Stomach (tissue), 19 donors: ENCODE measurements at places on chromosomes 13 and 19. TPM values are rescaled to one million over a fixed set of nuclear protein-coding genes. Genes with fewer than 3 reads are reported as not detected.

ANGPTL8 gene
- total RNA-seq = not detected

- no peak overlapping the region for H3K4me3 ChIP-seq
- peaks cover 5% of the 10 kb centered on the region for H3K36me3 ChIP-seq
- H3K4me1 ChIP-seq = peaks cover 47% of the 10 kb centered on the region
- no peaks in the 10 kb centered on the region for H3K27me3 ChIP-seq
- no peak overlapping the region for H3K27ac ChIP-seq
These were observed 50.4 kb downstream of the MBNL2 start for GRCh38 chr13:97272526-97272925.

ZNF829 gene
- total RNA-seq = 0.58 TPM

LRRC25 gene
- not detected for total RNA-seq

DPP9 gene
- total RNA-seq = 24.6 TPM

DNA sequence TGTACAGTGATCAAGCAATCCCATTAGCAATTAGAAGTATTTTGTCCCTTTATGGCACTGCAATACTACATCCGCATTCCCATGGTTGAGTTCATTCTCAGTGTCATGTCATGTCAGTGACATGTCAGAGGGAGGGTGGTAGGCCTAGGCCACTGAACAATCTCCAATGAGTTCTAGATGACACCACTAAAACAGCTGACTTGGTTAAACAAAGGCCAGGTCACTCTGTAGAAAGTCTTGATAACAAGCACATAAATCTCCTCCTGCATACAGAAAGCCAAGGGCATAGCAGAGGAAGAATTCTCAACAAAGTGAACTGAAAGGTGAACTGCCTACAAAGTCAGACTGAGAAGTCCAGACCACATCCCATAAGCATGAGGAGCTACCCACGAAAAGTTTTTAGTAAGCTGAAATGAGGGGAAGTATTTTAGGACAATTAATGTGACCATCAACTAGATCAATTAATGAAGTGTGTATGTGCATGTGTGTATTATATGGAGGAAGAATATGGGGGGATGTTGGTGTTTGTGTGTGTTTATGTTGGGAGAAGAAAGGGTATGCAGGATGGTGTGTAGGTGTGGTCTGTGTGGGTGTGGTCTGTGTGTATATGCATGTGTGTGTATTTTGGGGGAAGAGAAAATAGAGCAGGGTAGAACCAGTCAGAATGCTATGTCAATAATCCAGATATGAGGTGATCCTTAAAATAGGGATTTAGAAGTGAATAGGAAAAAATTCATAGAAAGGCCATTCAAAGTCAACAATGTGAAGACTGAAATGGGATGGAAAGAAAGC lies 67.7 kb downstream of the TBC1D4 start:
- H3K27ac ChIP-seq = no peak overlapping the region
- H3K4me1 ChIP-seq = peaks cover 21% of the 10 kb centered on the region
- no peaks in the 10 kb centered on the region for H3K27me3 ChIP-seq
- no peaks in the 10 kb centered on the region for H3K36me3 ChIP-seq

- no peaks in the 10 kb centered on the region for H3K36me3 ChIP-seq
- no peak overlapping the region for H3K4me3 ChIP-seq
- H3K27ac ChIP-seq = no peak overlapping the region
- no peaks in the 10 kb centered on the region for H3K4me1 ChIP-seq
These were observed 483.6 kb downstream of the PCDH20 start for GRCh38 chr13:60931858-60932546.

DNA sequence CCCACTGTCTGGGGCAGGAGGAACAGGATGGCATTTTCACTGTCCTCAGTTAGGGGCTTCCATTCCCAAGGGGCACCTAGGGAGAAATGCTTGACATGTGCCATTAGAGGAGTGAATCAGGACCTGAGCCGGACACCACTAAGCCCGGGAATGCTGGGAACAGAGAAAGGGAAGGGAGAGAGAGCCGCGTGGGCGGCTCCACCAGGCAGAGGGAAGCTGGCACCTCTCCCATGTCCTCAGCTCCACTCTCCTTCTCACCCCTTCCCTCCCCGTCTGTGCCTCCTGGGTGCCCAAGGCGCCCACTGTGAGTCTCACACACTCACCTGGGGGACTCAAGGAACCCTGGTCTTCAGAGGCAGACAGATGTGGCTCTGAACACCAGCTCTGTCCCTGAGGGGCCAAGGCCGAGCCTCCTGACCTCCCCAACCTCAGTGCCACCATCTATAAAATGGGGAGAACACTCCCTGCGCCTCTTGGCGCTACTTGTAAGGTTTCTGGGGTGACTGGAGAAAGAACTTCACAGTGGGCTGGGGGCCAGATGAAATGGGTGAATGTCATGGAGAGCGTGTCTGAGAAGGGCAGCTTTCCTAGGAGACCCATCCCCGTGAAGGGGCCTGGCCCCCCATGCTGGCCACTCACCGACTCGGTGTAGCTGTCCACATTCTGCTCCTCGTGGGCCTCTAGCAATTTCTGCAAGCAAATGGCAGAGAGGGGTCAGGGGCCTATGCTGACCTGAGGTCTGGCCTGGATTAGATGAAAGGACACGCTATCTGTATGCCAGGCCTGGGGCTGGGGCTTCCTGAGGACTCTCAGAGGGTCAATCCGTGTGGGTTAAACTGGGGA lies 5.3 kb upstream of the KPTN start:
- no peak overlapping the region for H3K4me3 ChIP-seq
- no peak overlapping the region for H3K27ac ChIP-seq
- H3K27me3 ChIP-seq = no peaks in the 10 kb centered on the region
- H3K4me1 ChIP-seq = peaks cover 15% of the 10 kb centered on the region
- no peak for DNase-seq

SIGLEC14 gene
- total RNA-seq = not detected

DNA sequence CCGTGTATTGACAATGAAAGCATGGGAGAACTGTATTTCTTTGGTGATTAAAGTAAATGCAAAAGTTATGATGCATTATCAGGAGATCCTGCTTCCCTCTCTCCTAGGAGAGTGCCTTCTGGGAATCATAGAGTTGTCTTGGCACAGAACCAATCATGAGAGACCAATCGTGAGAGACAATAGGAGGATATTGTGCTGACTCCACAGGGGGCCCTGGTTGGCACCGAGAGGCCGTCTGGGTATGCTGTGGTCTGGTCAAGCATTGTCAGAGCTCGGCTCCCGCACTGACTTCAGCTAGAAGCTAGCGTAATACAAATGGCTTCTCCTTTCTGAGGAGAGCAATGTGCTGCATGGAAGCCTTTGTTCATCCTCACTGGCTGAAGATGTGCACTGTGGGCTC lies 131.5 kb upstream of the GJB6 start:
- no peak overlapping the region for H3K27ac ChIP-seq
- DNase-seq = no peak
- no peaks in the 10 kb centered on the region for H3K36me3 ChIP-seq

- H3K4me3 ChIP-seq = no peak overlapping the region
- no peak for DNase-seq
- H3K27ac ChIP-seq = no peak overlapping the region
- no peaks in the 10 kb centered on the region for H3K27me3 ChIP-seq
- no peaks in the 10 kb centered on the region for H3K4me1 ChIP-seq
These were observed 118.5 kb upstream of the MIR17HG start for GRCh38 chr13:91228940-91229339.

GRCh38 chr13:35648201-35648600 lies 171.7 kb upstream of the MAB21L1 start:
- H3K4me3 ChIP-seq = no peak overlapping the region
- H3K4me1 ChIP-seq = no peaks in the 10 kb centered on the region
- no peaks in the 10 kb centered on the region for H3K36me3 ChIP-seq
- DNase-seq = no peak
- no peak overlapping the region for H3K27ac ChIP-seq

GRCh38 chr13:35629026-35629425 lies 152.5 kb upstream of the MAB21L1 start:
- DNase-seq = no peak
- H3K4me1 ChIP-seq = no peaks in the 10 kb centered on the region
- H3K4me3 ChIP-seq = no peak overlapping the region
- H3K27me3 ChIP-seq = no peaks in the 10 kb centered on the region
- H3K27ac ChIP-seq = no peak overlapping the region
- no peaks in the 10 kb centered on the region for H3K36me3 ChIP-seq

- H3K4me1 ChIP-seq = no peaks in the 10 kb centered on the region
- H3K36me3 ChIP-seq = no peaks in the 10 kb centered on the region
- H3K27ac ChIP-seq = no peak overlapping the region
- no peak for DNase-seq
- peaks cover 70% of the 10 kb centered on the region for H3K27me3 ChIP-seq
These were observed 2.3 kb downstream of the ZNF536 start for GRCh38 chr19:30374539-30374864.

DNA sequence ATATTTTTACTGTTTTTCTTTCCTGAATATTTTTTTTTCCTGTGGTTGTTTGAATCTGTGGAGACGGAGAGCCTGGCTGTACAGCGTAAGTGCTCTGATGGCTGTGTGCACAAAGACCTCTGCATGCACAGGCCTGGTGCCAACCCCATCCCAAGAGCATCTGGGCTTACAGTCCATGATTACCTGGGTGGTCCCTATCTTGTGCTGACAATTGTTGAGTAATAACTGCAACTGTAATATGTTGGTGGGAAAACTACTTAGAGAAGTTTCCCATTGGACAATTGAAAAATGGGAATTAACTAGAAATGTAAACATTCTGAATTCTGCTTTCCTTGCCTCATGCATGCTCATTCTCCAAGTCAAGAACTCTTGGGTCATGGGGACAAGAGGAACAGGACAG lies 268.7 kb downstream of the SHISA2 start:
- peak; percentile 53 for DNase-seq
- no peaks in the 10 kb centered on the region for H3K4me1 ChIP-seq
- no peaks in the 10 kb centered on the region for H3K36me3 ChIP-seq
- no peaks in the 10 kb centered on the region for H3K27me3 ChIP-seq
- H3K27ac ChIP-seq = no peak overlapping the region

DNA sequence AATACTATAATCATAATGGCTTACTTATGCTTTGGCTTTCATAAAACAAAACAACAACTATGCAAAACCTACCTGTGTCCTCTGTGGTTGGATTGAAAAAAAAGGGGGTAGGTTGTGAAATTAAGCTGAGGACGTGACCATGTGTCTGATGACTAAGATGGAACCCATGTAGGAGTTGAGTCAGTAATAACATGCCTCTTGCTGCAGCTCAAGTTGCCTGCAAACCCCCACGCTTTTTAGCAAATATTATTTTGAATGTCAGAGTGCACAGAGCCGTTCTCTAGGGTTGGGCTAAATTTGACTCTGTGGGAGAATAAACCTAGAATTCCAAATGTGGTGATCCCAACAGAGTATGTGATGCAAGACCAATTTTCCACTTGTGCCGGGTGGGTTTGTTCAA lies 209.3 kb downstream of the KCNRG start:
- no peaks in the 10 kb centered on the region for H3K36me3 ChIP-seq
- no peak for DNase-seq
- H3K4me3 ChIP-seq = no peak overlapping the region
- no peak overlapping the region for H3K27ac ChIP-seq

DNA sequence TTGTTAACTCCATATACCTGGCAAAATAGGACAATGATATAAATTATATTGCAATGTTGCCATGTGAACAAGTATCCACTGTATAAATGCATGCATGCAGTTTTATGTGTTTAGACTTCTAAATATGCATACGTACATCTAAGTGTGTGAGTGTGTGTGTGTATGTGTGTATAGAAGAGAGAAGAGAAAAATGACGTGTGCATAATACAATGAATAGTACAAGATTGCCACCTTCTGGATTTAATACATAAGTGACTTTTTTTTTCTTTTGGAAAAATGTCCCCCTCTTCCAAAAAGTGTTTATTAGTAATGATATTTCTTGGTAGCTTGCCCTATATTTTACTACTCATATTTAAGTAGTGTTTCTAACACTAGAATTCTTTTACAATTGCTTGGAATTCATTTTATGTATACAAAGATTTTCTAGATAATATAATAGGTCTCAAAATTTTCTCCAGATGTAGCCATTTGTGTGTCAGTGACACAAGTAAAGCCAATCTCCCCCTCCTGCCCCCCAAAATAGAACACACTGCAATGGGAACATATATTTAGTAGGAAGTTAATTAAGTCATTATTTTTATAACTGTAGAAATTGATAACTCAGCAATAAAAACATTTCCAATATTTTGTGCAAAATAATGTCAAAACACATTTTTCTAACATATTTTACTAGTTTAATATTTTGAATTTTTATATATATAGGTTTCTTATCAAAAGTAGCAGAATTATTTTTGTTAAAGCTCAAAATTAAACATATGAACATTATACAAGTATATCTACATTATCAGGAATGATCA lies 783.3 kb upstream of the ATXN8OS start:
- peak; percentile 29 for DNase-seq
- H3K36me3 ChIP-seq = no peaks in the 10 kb centered on the region
- no peaks in the 10 kb centered on the region for H3K27me3 ChIP-seq
- no peaks in the 10 kb centered on the region for H3K4me1 ChIP-seq

DNA sequence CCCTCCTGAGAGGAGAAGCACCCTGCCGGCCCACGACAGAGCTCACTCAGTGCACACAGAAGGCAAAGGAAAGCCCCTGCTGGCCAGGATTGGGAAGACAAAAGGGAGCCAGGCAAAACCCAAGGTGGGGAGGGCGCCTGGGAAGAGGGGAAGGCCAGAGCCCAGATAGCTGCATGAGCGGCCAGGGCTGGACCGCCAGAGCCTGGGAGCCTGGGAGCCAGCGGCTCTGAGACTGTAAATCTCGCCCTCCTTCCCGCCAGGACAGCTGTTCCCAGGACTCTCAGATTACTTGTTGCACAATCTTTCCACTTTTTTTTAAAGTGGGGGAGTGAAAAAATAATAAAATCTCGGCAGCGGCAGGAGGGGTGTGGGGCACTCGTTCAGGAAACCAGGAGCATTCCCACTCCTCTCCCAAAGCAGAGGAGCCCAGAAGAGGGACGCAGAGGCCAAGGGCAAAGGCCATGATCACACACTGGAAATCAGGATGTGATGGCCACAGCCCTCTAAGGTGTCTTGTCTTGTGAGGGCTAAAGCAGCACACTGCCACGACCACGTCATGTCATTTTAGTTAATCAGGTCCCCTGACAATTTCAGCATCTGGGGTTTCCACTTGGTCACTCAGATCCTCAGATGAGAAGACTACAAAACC lies 19.6 kb upstream of the EPHX3 start:
- DNase-seq = peak; percentile 91
- H3K4me3 ChIP-seq = no peak overlapping the region
- peaks cover 73% of the 10 kb centered on the region for H3K4me1 ChIP-seq
- H3K36me3 ChIP-seq = peaks cover 94% of the 10 kb centered on the region
- H3K27me3 ChIP-seq = no peaks in the 10 kb centered on the region

DNA sequence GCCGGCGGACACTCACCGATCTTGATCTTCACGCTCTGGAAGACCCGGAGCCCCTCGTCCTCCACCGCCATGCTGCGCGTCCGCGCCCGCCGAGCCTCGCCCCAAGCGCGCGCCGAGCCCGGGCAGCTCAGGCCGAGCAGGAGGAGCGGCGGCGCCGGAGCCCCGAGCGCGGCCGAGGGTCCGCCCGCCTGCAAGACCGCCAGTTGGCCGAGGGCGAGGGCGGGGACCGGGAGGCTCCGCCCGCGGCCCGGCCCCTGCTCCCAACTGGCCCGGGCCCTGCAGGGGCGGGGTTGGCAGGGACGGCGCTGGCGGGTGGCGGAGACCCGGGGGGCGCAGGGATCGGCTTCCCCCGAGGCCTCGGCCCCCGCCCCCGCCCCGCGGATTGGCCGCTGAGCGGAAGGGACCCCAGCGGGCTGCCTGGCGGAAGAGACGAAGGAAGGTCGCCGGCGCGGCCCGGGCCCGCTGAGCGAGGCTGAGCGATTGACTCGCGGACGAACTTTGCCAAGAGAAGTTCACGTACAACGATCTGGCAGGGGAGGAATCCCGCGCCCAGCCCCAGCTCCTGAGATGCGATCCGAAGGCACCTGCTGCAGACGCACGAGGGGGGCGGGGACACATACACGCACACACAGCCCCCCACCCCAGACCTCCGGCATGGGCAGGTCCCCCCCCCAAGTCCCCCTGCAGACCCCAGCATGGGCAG lies at the start of gene RASA3:
Gene RASA3 (minus strand): TSS at position 205 of the 703 bp plus-strand sequence. CDS start 134 bp downstream, at position 71.
- peaks cover 44% of the 10 kb centered on the region for H3K4me1 ChIP-seq
- H3K4me3 ChIP-seq = peak within 1 kb of the TSS; percentile 91
- DNase-seq = peak; percentile 95
- H3K36me3 ChIP-seq = no peaks in the 10 kb centered on the region
- no peaks in the 10 kb centered on the region for H3K27me3 ChIP-seq
- H3K27ac ChIP-seq = peak within 1 kb of the TSS; percentile 86

SLC10A2 gene
- total RNA-seq = not detected

STOML3 gene
- total RNA-seq = not detected
